ENCODE measurements at places on chromosomes 4 and X.

- no peak for DNase-seq
Measured at GRCh38 chr4:69070590-69070989, 25.7 kb upstream of the UGT2B7 start.

GRCh38 chr4:72312032-72312650 lies 256.9 kb downstream of the ADAMTS3 start:
- peak; percentile 49 for DNase-seq

- no peak for DNase-seq
Measured at GRCh38 chrX:110086916-110087484, 84.1 kb downstream of the TMEM164 start.

DNA sequence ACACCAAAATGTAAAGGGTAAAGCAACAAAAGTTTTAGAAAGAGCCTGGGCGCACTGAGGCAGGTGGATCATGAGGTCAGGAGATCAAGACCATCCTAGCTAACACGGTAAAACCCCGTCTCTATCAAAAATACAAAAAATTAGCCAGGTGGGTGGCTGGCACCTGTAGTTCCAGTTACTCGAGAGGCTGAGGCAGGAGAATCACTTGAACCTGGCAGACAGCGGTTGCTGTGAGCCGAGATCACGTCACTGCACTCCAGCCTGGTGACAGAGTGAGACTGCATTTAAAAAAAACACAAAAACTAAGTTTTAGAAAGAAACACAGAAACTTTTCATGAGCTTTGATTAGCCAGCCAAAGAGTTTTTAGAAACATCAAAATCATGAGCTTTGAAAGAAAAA lies 76.5 kb downstream of the APBB2 start:
- DNase-seq: no peak

- DNase-seq: no peak
Measured at GRCh38 chrX:78747971-78748370, 451 bp downstream of the LPAR4 start.

GRCh38 chr4:13294961-13295605 lies 189.1 kb downstream of the RAB28 start:
- DNase-seq: no peak

DNA sequence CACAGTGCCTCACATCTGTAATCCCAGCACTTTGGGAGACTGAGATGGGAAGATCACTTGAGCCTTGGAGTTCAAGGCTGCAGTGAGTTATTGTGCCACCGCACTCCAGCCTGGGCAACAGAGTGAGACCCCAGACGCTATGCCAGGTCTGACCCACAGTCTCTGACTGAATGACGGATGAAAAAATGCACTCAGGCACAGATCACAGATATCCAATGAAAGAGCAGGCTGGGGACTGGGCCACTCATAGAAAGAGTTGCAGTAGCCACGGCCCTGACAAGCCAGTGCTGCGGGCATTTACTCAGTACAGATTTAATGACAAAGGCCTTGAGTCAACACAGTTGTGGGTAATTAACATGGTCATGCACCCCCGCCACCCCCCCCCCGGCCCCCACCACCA lies 22.7 kb downstream of the NUDT6 start:
- DNase-seq: no peak

GRCh38 chrX:44157858-44158257 lies 184.7 kb upstream of the NDP start:
- DNase-seq: no peak

- no peak for DNase-seq
Measured at GRCh38 chr4:166836865-166837264, 397.4 kb downstream of the SPOCK3 start.

DNA sequence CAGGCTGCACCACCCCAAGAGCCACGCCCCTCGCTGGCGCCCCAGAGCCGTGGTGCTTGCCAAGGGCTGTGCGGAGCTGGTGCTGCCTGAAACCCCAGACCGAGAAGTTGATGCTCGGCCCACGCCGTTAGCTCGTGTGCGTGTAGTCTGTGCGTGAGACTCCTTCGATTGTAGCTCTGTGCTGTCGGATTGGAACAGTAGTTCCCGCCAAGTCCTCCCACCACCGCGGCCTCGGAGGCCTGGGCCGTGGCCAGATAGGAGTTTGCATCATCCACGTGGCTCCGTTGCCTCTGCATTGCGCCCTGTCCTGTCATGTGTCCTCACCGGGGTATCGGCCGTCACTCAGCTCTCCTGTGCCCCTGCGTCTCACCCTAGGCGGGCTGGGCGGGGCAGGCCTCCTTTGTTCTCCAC lies 24.2 kb downstream of the TNIP2 start:
- DNase-seq: no peak

GRCh38 chr4:109729718-109730618 lies at the start of gene PLA2G12A:
Gene PLA2G12A (minus strand): TSS chr4:109730070. CDS start chr4:109729809, 261 bp downstream.
- peak; percentile 38 for DNase-seq

DNA sequence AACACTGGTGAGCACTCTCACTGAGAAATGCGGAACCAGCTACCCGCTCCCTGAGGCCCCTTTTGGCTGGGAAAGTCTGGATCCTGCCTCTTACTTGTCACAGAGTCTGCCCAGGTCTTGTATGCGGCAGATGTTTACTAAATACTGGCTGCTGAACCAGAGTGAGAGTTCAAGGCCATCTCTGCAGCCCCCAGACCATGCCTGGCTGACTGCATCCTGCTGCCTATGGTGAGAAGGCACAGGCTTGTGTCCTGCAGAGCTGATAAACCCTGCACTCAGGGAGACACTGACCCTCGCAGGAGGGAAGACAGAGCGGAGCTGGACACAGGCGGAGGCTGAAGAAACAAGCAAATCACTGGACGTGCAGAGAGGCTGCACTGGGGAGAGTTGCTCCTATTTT lies 46.5 kb downstream of the JAKMIP1 start:
- no peak for DNase-seq

GRCh38 chrX:13341491-13342101 lies 21.7 kb upstream of the ATXN3L start:
- DNase-seq: no peak

GRCh38 chrX:10457092-10457491 lies 163.3 kb downstream of the MID1 start:
- DNase-seq: no peak

- no peak for DNase-seq
Measured at GRCh38 chrX:136185401-136186022, 38.2 kb downstream of the FHL1 start.

- DNase-seq: peak; percentile 79
Measured at GRCh38 chr4:177441803-177442622, at the start of gene AGA. Gene AGA (minus strand): TSS chr4:177442437. CDS start chr4:177442375, 62 bp downstream.

GRCh38 chr4:54779036-54779435 lies 121.3 kb downstream of the KIT start:
- no peak for DNase-seq

DNA sequence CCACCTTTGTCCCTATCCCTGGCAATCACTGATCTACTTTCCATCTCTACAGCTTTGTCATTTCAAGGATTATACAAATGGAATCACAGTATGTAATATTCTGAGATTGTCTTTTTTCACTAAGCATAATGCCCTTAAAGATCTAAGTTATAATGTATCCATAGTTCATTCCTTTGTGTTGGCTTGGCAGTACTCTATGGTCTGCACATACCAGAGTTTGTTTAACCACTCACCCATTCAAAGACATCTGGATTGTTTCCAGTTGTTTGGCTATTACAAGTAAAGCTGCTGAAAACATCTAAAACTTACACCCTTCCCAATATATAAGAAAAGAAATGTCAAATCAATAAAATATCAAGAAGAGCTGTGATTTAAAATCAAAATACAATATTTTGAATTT lies 26.0 kb upstream of the AWAT1 start:
- DNase-seq: no peak

- no peak for DNase-seq
Measured at GRCh38 chrX:118231464-118231863, 114.4 kb upstream of the WDR44 start.

DNA sequence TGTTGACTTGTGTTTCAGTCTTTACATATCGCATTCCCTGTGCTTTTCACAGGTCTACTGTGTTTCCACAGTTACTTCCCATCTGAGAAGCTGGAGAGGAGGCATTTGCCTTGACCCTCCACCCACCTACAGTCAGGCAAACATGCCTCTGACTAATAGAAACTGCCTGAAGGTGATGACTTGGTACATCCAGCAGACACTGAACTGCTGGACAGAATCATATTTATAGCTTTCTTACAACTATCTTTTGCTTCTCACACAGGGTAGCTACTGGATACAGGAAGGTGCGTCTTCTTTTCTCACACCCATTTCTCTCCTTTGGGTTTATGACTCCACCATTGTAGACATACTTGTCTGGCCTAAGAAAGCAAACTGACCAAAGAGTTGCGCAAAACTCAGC lies 58.0 kb downstream of the VGLL1 start:
- no peak for DNase-seq

GRCh38 chr4:178316211-178316610 lies 874.0 kb upstream of the AGA start:
- DNase-seq: no peak

- DNase-seq: no peak
Measured at GRCh38 chrX:103552236-103552635, 32.9 kb upstream of the RAB40A start.

DNA sequence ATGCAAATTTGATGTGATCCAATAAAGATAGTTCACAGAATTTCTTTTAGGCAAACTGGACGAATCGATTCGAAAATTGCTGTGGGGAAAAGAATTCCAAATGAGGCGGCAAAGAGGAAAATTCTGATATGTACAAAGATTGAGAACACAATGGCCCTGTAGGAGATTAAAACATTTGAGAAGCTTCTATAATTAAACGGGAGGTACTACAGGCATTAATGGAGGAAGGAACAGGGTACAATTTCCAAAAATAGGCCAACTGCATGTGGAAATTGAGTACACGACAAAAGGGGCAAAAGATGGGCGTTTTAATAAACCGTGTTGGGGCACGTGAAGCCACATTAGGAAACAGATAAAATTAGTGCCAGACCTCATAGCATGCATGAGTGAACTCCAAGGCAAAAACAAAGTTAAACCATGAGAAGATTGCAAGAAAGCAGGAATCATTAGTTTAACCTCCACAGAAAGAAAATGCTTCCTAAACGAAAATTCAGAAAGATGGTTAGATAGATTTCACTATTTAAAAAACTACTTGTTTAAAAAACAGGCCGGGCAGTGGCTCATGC lies 68.4 kb downstream of the DHRSX start:
- DNase-seq: no peak

- no peak for DNase-seq
Measured at GRCh38 chr4:80484712-80485111, 149.2 kb downstream of the CFAP299 start.

DNA sequence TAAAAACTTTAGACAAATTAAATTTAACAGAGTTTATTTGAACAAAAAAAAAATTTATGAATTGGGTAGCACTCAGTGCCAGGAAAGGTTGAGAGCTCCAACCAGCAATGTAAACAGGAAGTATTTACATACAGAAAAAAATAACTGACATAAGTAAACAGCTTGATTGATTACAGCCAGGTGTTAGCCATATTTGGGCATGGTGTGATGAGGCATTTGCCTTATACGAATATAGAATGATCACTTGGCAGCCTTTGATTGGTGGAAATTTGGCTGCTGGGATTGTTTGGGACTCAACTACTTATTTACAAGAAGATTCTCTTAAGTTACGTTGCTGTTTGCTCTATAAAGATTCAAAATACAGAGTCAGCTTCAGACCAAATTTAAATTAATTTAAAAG lies 172.0 kb downstream of the ADAM29 start:
- DNase-seq: no peak

- DNase-seq: no peak
Measured at GRCh38 chr4:74309223-74309622, 953 bp downstream of the EPGN start.

GRCh38 chrX:119151051-119151380 lies 23.4 kb upstream of the KIAA1210 start:
- no peak for DNase-seq

DNA sequence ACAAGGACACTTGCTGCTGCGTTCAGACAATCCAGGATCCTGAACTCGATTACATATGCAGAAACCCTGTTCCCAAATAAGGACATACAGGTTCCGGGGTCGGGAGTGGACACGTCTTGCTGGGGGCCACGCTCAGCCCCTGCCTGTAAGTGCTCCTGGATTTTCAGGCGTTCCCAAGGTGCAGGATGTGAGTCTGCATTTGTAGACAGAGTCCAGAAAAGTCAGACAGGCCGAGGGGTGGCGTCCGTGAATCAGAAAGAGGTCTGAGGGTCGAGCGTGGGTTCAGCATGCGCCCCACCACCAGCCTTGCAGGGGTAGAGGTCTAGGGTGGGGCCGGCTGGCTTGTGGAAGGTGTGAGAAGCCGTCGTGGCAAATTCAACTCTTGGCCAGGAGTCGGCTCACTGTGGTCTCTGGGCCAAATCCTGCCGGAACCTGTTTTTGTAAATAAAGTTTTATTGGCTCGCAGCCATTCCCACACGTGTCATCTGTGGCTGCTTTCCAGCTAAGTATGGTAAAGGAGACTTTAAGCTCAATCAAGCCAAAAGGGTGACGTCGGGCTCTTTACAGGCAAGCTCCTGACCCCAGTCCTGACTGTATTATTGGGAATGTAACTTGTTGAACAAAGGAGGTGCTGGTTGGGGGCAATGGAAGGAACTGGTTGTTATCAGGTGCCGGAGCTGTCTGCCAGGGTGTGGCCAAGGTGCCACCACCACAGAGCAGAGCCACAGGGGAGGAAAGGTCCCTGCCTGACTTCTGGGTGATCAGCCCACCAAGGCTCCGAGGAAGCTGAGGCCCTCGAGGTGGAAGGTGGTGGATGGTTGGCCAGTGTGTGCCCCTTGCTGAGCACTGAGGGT lies 7.4 kb downstream of the DOK7 start:
- no peak for DNase-seq

DNA sequence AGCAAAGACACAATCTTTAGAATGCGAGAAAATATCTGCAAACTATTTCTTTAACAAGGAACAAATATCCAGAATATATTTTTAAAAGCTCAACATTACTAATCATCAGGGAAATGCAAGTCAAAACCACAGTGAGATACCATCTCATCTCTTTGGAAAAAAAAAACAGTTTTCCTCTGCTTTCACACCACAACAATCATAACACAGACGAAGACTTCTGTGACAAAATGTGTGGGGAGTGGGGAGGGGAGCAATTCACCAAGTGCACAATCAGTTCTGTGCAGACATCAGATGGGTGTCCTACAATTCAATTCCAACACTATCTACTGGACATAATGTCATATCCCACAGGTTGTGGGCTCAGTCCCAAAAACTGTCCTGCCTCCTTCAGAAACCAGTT lies 293.2 kb upstream of the SLC7A11 start:
- no peak for DNase-seq

DNA sequence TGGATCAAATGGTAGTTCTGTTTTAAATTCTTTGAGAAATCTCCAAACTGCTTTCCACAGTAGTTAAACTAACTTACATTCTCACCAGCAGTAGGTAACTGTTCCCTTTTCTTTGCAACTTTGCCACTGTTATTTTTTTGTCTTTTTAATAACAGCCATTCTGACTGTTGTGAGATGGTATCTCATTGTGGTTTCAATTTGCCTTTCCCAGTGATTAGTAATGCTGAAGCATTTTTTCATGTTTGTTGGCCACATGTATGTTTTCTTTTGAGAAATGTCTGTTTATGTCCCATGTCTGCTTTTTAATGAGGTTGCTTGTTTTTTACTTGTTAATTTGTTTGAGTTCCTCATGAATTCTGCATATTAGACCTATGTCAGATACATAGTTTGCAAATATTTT lies 198.8 kb downstream of the RAB28 start:
- no peak for DNase-seq

Data from NT2/D1 (cell line).